ENCODE measurements at places on chromosomes 16 and 17. TPM values are rescaled to one million over a fixed set of nuclear protein-coding genes. Genes with fewer than 3 reads are reported as not detected.

TBX6 gene
- 1.1 TPM for total RNA-seq

SPPL2C gene
- total RNA-seq, result not detected

TAC4 gene
- not detected for total RNA-seq

TEKT5 gene
- 0.64 TPM for total RNA-seq

CDH15 gene
- 18.3 TPM for total RNA-seq

KRT33B gene
- not detected for total RNA-seq

TMEM219 gene
- 54.5 TPM for total RNA-seq

CNGB1 gene
- not detected for total RNA-seq

OR4D1 gene
- total RNA-seq, result not detected

NEUROD2 gene
- not detected for total RNA-seq

EXOC3L1 gene
- total RNA-seq, result 11.6 TPM

GJD3 gene
- total RNA-seq, result 0.88 TPM

LRRC36 gene
- 4.9 TPM for total RNA-seq

KRTAP4-6 gene
- total RNA-seq, result not detected

SEC14L5 gene
- 0.82 TPM for total RNA-seq

SLC16A11 gene
- total RNA-seq, result 0.41 TPM

ZC3H7A gene
- total RNA-seq, result 65.3 TPM

C17orf113 gene
- 6.7 TPM for total RNA-seq

VWA3A gene
- total RNA-seq, result 1.6 TPM

SLC2A4 gene
- total RNA-seq, result 19.6 TPM

KRTAP9-2 gene
- not detected for total RNA-seq

CCDC154 gene
- 2.2 TPM for total RNA-seq

MED9 gene
- 22.4 TPM for total RNA-seq

NTN1 gene
- total RNA-seq, result 11.3 TPM

TBC1D3B gene
- total RNA-seq, result 4.0 TPM

CEP295NL gene
- 8.1 TPM for total RNA-seq

UTS2R gene
- 0.29 TPM for total RNA-seq

RCVRN gene
- not detected for total RNA-seq

MMP28 gene
- total RNA-seq, result 4.0 TPM

RAMP2 gene
- total RNA-seq, result 34.9 TPM
